Activated CD4-positive, alpha-beta T cell treated with anti-CD3 and anti-CD28 coated beads, Interleukin-2, amount 10 ng/mL, durations not matched to agents 24 days and 14 days (primary cell): ENCODE measurements at places on chromosomes 12 and 14. TPM values are rescaled to one million over a fixed set of nuclear protein-coding genes. Genes with fewer than 3 reads are reported as not detected.

The NELL2 gene
- 20.0 and 27.5 TPM in 2 replicates for total RNA-seq

The TRIM9 gene
- total RNA-seq = 0.47 and 0.52 TPM in 2 replicates

The SLC38A4 gene
- total RNA-seq = not detected in 2 replicates

The NFE2 gene
- not detected in 2 replicates for total RNA-seq

The ENDOU gene
- total RNA-seq = 0.09 TPM in 1 of 2 replicates, not detected in the other

The KRT7 gene
- 12.3 and 15.8 TPM in 2 replicates for total RNA-seq

The CRY1 gene
- 23.8 and 26.0 TPM in 2 replicates for total RNA-seq

The SLC6A15 gene
- total RNA-seq = not detected in 2 replicates

The PLCZ1 gene
- not detected in 2 replicates for total RNA-seq

The DPPA3 gene
- total RNA-seq = not detected in 2 replicates

The TRMT5 gene
- 16.1 and 18.0 TPM in 2 replicates for total RNA-seq

The MYH6 gene
- 0.17 and 0.23 TPM in 2 replicates for total RNA-seq

- H3K4me1 ChIP-seq = peaks cover 14% of the 10 kb centered on the region
- H3K36me3 ChIP-seq = peaks cover 65% of the 10 kb centered on the region
- H3K4me3 ChIP-seq = no peak overlapping the region
Measured at GRCh38 chr12:6818645-6819044, 3.0 kb upstream of the GPR162 start.

DNA sequence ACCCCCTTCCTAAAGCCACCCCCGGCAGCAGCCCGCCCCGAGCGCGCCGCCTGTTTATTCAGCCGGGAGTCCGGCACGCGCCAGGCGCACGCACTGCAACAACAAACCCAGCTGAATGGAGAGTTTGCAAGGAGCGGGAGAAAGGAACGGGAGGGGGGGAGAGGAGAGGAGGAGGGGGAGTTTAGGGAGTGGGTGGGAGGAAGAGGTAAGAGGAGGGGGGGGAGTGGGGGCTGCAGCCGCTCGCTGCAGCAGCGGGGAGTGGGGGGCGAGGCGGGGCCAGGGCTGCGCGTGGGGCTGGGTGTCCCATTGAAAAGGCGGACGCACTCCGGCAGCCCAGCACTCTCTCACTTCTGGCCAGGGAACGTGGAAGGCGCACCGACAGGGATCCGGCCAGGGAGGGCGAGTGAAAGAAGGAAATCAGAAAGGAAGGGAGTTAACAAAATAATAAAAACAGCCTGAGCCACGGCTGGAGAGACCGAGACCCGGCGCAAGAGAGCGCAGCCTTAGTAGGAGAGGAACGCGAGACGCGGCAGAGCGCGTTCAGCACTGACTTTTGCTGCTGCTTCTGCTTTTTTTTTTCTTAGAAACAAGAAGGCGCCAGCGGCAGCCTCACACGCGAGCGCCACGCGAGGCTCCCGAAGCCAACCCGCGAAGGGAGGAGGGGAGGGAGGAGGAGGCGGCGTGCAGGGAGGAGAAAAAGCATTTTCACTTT lies at the start of gene ASCL1:
Gene ASCL1 (plus strand): TSS at position 336 of the 712 bp plus-strand sequence. CDS start 571 bp downstream, outside the sequence.
- H3K27me3 ChIP-seq = peaks cover 79% of the 10 kb centered on the region
- peak within 1 kb of the TSS; percentile 81 for H3K4me3 ChIP-seq
- peak within 1 kb of the TSS; percentile 45 for H3K27ac ChIP-seq
- peak; percentile 73 for DNase-seq

- H3K4me3 ChIP-seq = peak overlapping the region; percentile 97
- DNase-seq = peak; percentile 94
- peaks cover 34% of the 10 kb centered on the region for H3K36me3 ChIP-seq
- H3K27ac ChIP-seq = peak overlapping the region; percentile 98
Measured at GRCh38 chr12:4272424-4273272, 914 bp upstream of the CCND2 start.

- H3K4me1 ChIP-seq = no peaks in the 10 kb centered on the region
- peaks cover 2% of the 10 kb centered on the region for H3K27me3 ChIP-seq
- no peak overlapping the region for H3K27ac ChIP-seq
- no peak overlapping the region for H3K4me3 ChIP-seq
Measured at GRCh38 chr12:105477873-105478272, 147.4 kb downstream of the C12orf75 start.

DNA sequence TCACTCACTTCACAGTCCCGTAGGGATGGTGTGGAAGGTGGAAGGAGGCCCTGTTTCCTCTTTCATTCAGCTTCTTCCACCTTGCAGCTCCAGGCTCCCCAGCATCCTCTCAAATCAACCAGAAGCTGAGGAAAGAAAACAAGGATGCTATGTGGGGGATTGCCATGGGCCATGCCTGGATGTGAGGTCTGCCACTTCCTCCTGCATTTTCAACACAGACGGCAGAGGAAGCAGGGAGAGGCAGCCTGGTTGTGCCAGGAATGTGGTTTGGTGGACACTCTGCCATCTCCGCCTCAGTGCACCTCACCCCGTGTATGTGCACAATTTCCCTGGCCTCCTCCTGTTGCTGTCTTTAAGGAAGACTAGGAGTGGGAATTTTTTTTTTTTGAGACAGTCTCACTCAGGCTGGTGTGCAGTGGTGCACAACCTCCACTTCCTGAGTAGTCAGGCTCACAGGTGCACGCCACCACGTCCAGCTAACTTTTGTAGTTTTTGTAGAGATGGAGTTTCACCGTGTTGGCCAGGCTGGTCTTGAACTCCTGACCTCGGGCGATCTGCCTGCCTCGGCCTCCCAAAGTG lies 99.2 kb downstream of the SLC15A4 start:
- no peaks in the 10 kb centered on the region for H3K36me3 ChIP-seq
- DNase-seq = no peak
- no peak overlapping the region for H3K27ac ChIP-seq
- no peaks in the 10 kb centered on the region for H3K4me1 ChIP-seq
- H3K4me3 ChIP-seq = no peak overlapping the region

DNA sequence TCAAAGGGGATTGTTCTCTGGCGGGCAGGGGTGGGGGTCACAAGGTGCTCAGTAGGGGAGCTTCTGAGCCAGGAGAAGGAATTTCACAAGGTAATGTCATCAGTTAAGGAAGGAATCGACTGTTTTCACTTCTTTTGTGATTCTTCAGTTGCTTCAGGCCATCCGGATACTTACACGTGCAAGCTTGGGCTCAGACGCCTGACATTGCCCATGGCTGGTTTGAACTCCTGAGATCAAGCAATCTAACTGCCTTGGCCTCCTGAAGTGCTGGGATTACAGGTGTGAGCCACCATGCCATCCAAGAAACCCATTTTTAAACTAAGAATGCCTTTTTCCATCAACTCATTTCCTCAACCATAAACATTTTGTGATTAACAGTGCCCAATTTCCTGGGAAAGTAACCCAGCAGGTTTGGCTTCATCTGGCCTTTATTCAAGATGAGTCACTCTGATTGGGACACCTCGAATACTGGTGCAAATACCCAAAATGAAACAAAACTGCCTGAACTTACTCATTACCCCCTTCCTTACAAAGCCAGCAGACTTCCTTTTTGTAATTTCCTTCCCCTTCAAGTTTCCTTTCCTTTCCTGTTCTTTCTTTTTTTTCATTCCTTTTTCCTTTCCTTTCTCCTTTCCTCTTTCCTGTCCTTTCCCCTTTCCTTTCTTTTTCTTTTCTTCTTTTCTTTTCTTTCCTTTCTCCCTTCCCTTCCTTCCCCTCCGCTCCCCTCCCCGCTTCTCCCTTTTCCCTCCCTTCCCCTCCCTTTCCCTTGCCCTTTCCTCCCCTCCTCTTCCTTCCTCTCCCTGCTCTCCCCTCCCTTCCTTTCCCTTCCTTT lies 10.2 kb upstream of the RNASE10 start:
- peak overlapping the region; percentile 50 for H3K27ac ChIP-seq
- no peaks in the 10 kb centered on the region for H3K27me3 ChIP-seq
- DNase-seq = no peak
- no peak overlapping the region for H3K4me3 ChIP-seq
- H3K4me1 ChIP-seq = peaks cover 36% of the 10 kb centered on the region

DNA sequence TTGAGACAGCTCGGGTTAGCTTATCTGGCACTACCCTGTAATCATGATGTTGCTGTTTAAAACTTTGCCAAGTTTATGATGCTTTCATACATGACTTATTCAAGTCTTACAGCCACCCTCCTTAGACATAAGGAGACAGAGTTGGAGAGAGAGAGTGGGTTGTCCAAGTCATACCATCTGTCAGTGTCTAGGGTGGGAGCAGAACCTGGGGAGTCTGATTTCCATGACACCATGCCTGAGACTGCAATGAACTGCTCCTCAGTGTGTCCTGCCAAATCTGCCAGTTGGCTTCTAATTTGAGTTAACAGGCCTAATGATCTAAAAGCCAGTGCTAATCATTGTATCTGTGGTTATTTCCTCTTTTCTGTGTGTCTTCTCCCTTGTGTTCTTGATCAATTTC lies 43.7 kb upstream of the PHC1 start:
- no peak overlapping the region for H3K4me3 ChIP-seq
- no peak for DNase-seq
- H3K27ac ChIP-seq = no peak overlapping the region
- H3K36me3 ChIP-seq = no peaks in the 10 kb centered on the region
- H3K4me1 ChIP-seq = no peaks in the 10 kb centered on the region

- no peaks in the 10 kb centered on the region for H3K27me3 ChIP-seq
- no peak overlapping the region for H3K4me3 ChIP-seq
- H3K4me1 ChIP-seq = no peaks in the 10 kb centered on the region
- no peak overlapping the region for H3K27ac ChIP-seq
- no peak for DNase-seq
Measured at GRCh38 chr14:25017562-25017961, 32.4 kb downstream of the STXBP6 start.

DNA sequence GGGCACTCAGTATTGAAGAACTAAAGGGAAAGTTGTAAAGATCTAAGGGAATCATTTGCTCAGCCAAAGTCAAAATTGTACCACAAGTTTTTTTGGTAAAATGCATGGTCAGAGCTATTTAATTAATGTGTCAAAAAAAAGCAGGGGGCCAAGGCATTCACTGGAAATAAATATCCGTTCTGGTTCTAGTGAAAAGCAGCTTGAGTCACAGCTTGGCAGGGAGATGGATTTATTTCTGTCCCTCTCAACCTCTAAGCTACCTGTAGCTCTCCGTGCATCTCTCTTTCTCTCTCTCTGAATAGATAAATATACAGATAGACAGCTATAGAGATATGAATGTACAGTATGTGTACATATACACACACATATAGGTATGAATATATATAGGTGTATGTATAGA lies 554.4 kb upstream of the TMEM132C start:
- H3K27me3 ChIP-seq = no peaks in the 10 kb centered on the region
- H3K4me3 ChIP-seq = no peak overlapping the region
- DNase-seq = no peak

- no peak overlapping the region for H3K4me3 ChIP-seq
- peaks cover 17% of the 10 kb centered on the region for H3K4me1 ChIP-seq
- H3K27ac ChIP-seq = no peak overlapping the region
- H3K36me3 ChIP-seq = no peaks in the 10 kb centered on the region
Measured at GRCh38 chr14:72904840-72905561, 11.1 kb upstream of the DPF3 start.

GRCh38 chr12:10331642-10332239 lies 24.1 kb downstream of the KLRD1 start:
- DNase-seq = no peak
- no peaks in the 10 kb centered on the region for H3K4me1 ChIP-seq
- no peak overlapping the region for H3K4me3 ChIP-seq
- H3K27ac ChIP-seq = no peak overlapping the region
- no peaks in the 10 kb centered on the region for H3K36me3 ChIP-seq
- peaks cover 11% of the 10 kb centered on the region for H3K27me3 ChIP-seq

- no peaks in the 10 kb centered on the region for H3K36me3 ChIP-seq
- no peak for DNase-seq
- peaks cover 17% of the 10 kb centered on the region for H3K27me3 ChIP-seq
- no peaks in the 10 kb centered on the region for H3K4me1 ChIP-seq
- no peak overlapping the region for H3K4me3 ChIP-seq
Measured at GRCh38 chr14:104967386-104968152, 10.6 kb downstream of the AHNAK2 start.

GRCh38 chr12:10634427-10634826 lies 21.0 kb upstream of the MAGOHB start:
- H3K27me3 ChIP-seq = peaks cover 33% of the 10 kb centered on the region
- no peak overlapping the region for H3K4me3 ChIP-seq
- no peak for DNase-seq
- no peaks in the 10 kb centered on the region for H3K36me3 ChIP-seq

DNA sequence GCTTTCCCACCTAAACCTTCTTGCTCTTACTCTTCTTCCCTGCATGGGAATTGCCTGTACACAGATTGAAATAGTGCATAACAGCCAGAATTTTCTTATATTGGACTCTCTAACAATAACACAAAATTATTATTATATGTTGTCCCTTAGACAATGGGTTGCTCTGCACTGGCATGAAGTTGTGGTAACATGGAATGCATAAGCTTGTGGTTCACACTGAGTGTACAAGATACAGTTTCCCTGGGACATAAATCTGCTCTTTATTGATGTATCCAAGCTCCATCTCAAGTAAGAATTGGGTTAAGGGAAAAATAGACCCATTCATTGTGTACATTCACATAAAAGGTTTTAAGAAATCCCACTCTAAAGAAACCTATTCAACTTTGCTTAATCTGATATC lies 114.4 kb upstream of the NTF3 start:
- H3K4me1 ChIP-seq = no peaks in the 10 kb centered on the region
- H3K27ac ChIP-seq = no peak overlapping the region
- H3K4me3 ChIP-seq = no peak overlapping the region
- H3K27me3 ChIP-seq = peaks cover 5% of the 10 kb centered on the region
- DNase-seq = no peak
